Activated B cell treated with CpG ODN at 0.5 μM for 24 hours (primary cell): ENCODE measurements at places on chromosomes 11 and 22.

GRCh38 chr22:44711690-44712555, 9.9 kb downstream of the PRR5 start:
- no peak for DNase-seq

DNA sequence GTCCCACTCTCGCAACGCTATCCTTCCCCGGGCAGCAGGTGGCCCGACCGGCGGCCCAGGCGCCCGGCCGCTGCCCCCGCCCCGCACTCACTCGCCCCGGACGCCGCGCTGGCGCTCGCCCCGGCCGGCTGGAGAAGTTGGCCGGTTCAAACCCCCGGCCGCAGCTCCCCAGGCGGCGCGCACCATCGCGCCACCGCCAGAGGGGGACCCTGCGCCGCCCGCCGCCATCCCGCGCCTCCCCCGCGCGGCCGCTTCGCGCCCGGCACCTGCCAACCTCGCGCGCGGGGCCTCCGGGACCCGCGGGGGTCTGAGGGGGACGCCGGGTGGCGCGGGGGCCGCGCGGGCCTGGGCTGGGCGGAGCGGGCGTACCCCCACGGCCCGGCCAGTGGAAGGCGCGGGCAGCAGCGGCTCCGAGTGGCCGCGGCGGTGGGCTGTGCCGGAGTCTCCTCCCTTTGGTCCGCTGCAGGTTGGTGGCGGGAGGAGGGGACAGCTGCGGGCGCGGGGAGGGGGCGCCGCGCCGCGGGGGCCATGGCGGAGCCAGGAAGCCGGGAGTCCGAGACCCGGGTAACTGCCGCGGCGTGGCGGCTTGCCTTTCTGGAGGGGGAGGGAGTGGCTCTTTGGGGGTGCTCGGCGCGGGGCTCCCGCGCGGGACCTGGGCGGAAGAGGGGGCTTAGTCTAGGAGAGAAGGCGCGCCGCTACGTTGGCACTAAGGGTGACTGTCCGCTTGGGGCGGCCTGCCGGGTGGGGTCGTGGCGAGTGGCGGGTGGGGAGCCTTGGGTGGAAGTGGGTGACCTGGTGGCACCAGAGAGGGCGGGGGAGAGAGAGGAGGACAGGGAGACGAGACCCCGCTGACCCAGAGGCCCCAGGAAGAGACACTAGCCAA, at the start of the genes MPST and TST:
Gene MPST (plus strand): TSS at position 434 of the 883 bp plus-strand sequence. CDS start 95 bp downstream, at position 529.
Gene TST (minus strand): TSS at position 139 of the 883 bp plus-strand sequence. CDS start 715 bp downstream, outside the sequence.
- peak; percentile 64 for DNase-seq

DNA sequence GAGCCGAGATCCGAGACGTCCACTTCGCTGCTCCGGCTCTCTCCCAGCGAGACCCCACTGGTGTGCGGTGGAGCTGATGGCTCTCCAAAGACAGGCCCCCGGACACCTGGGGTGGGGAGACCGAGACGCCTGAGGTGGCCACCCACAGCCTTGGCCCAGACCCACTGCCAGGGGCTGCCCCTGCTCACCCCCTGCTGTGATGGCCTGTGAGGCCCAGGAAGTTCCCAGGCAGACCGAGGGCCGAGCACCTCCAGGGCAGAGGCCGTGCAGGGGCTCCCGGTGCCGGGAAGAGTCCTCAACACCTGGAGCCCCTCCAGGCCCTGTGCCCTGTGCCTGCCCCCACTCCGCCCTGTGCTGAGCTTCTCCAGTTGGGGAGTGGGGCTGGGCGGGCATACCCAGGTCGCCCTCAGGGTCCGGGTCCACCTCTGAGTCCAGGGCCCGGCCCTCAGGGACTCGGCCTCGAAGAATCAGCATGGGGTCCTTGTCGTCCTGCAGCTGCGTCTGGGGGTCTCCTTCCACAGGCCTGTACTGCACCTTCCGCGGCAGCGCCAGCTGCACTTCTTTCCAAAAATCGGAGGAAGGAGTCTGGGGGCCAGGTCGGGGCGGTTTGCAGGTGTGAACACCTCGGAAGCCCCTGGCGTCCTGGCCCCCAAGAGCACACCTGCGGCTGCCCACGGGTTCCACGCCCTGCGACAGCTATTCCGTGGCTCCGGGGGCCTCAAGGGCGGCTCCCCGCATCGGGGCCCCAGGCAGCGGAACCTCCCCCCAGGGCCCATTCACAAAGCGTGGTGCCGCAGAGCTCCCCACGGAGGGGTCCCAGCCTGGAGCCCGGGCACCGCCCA, 8.6 kb downstream of the SIGIRR start:
- no peak for DNase-seq

- no peak for DNase-seq
These were observed 94.0 kb upstream of the B3GAT1 start for GRCh38 chr11:134506046-134506445.

GRCh38 chr11:82523141-82523540, 210.5 kb downstream of the FAM181B start:
- no peak for DNase-seq

DNA sequence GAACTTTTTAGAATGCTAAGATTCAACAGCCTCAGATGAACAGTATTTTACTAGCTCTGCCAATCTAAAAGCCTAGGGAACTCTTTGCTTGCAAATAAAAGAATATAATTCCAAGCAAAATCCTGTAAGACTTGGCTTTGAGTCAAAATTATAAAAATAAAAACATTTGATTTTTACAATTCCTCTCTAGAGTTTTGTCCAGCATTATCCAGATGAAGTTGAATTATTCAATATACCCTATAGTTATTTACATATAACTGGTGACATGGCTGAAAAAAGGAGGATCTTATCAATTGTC, 378.3 kb downstream of the ETS1 start:
- no peak for DNase-seq

- DNase-seq = no peak
These were observed 550.7 kb downstream of the ETS1 start for GRCh38 chr11:128036556-128037093.

DNA sequence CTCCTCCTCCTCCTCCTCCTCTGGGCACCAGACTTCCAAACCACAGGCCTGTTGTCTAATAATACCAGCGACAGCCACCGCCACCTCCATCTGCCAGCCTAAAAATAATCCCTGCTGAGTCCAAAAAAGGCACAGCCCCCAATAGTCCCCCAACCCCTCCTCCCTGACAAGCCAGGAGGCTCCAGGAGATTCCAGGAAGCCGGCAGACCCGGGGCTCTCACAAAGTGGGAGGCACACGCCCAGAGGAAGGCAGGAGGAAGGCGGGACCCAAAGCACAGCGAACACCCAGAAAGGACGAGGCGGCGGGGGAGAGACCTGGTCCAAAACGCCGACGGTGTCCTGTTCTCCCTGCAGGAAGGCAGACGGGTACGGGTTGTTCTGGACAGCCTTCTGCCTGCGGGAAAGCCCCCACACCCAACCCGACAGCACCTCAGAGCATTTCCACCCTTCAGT, 5.9 kb downstream of the IGSF9B start:
- DNase-seq = no peak

GRCh38 chr11:27295928-27296327, 67.1 kb downstream of the CCDC34 start:
- no peak for DNase-seq

- DNase-seq = no peak
These were observed 98.0 kb downstream of the KIF18A start for GRCh38 chr11:28009996-28010395.

DNA sequence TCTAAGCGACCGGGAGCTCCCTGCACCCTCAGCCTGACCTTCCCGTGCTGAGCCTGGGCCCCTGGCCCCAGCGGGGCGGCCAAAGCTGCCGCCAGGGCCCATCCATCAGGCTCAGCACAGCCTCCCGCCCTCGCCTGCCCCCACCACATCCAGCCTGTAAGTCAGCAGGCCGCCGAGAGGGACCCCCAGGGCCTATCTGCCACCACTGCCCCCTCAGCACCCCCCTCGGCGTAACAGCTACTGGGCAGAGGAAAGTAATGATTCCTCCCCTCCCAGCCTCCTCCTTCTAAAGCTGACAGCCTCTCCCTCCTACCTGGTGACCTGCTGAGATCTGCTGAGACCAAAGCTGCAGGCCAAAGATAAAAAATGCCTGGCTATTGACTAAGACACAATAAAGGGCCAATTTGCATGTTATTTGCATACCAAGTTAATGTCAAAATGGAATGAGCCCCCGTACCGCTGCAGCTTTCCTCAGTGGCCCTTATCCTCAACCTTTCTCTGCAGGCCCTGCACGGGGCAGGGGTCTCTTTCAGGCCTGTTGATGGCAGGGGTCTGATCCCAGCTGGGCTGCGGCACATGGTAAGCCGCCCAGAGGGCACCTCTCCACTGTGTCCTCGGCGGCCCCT, 51.6 kb downstream of the RPUSD4 start:
- DNase-seq = no peak

GRCh38 chr11:115450519-115450918, 53.7 kb downstream of the CADM1 start:
- DNase-seq = no peak

- no peak for DNase-seq
These were observed 105.1 kb downstream of the FEZ1 start for GRCh38 chr11:125390946-125391345.

DNA sequence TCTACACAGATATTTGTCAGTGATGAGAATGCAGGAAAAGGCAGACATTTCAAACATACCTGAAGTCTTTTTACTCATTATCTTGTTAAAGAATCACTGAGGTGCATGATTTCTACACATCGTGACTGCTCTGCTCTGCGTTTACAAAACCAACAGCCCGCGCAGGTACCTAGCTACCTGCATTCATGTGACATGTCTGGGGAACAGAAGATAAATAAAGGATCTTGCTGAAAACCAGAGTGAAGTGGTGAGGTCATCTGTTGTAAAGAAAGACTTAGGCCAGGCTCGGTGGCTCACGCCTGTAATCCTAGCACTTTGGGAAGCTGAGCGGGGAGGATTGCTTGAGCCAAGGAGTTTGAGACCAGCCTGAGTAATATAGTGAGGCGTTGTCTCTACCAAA, 15.7 kb downstream of the ASPHD2 start:
- DNase-seq = no peak

DNA sequence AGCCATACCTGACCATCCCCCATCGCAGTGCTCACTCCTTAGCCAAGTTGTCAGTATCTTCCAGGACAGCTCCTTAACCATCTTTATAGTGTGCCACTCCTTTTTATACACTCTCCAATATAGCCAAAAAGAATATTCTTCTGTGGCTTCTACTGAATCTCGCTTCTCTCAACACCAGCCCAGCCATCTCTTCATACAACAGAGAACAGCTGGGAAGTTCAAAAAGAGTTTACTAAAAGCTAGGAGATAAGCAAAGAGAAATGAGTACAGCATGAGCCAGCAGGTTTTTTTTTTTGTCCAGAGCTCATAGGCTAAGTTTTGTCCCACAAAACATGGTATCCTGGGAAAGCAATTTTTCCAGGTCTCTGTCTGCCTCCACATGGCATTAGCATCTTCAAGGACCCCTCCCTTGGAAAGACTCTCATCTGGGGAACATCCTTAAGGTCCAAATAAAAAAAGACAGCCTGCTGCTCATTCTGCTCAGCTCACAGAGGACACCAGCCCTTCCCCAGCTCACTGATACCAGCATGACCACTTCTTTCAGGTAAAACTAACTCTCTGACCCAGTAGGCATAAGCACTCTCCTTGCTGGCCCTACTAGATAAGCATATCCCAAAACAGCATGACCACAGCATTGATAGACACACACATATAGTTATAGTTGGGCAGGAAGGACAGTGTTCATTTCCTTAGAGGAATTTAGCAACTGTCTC, 48.8 kb upstream of the YWHAH start:
- DNase-seq = no peak

- DNase-seq = no peak
These were observed 10.3 kb upstream of the THOC5 start for GRCh38 chr22:29563652-29564460.

GRCh38 chr22:49499433-49500075, 328.1 kb downstream of the BRD1 start:
- DNase-seq = no peak

- no peak for DNase-seq
These were observed 181.4 kb downstream of the ETS1 start for GRCh38 chr11:128405714-128406662.

- no peak for DNase-seq
These were observed 152.9 kb upstream of the GRIA4 start for GRCh38 chr11:105456950-105457349.

DNA sequence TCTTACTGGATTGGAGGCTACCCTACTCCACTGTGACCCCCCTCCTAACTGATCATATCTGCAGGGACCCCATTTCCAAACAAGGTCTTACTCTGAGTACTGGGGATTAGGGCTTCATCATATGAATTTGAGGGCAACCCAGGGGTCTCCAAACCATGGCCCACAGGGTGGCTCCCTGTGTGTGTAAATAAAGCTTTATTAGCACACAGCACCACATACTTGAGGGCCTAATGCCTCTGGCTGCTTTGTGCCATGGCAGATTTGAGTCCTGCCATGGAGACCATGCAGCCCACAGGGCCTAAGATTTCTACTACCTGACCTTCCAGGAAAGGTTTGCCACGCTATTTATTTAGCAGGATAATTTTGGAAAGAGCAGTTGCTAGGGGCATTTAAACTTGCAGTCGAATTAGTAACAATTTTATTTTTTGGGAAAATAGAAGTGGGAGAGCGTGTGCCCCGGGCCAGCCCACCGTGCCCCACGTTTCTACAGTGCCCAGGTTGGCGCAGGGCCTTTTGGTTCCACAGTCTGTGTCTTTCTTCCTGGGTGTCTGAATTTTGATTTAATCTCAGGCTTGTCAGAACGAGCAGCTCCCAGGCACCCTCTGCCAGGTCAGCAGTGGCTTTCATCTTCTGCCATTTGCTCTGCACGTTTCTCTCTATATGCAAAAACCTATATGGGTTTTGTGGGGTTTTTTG, 92.3 kb downstream of the KCNQ1 start:
- DNase-seq = no peak

- DNase-seq = no peak
These were observed 15.3 kb downstream of the NPAT start for GRCh38 chr11:108206969-108207682.

GRCh38 chr11:128458321-128458720, 129.0 kb downstream of the ETS1 start:
- no peak for DNase-seq

DNA sequence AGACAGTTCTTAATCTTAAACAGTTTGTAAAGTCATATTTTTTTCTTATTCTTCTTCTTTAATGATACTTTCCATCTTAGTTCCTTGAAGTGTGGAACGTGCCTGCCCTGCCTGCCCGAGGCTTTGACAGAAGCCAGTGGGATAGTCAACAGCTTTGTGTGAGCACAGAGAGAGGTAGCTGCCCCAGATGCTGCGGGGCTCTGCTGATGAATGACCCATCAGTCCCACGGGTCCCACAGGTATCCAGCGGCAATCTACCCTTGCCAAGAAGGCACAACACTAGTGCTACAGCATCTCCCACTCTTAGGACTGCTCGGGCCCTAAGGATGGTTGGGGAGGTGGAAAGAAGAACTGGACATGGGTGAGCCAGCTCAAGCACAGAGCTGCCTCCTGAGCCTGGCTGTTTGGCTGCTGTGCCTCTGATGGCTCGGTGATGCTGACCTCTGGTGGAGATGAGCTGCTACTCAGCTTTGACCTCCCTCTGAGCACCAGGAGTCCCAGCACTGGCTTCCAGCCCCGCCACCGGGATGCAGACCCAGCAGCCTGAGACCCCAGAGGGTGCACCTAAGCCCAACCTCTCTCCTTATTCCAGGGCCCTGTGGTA, 11.8 kb upstream of the APLNR start:
- DNase-seq = no peak

GRCh38 chr11:19378814-19379213, 138.1 kb upstream of the E2F8 start:
- no peak for DNase-seq

- DNase-seq = no peak
These were observed 136.4 kb downstream of the SLC17A6 start for GRCh38 chr11:22474616-22475015.

GRCh38 chr11:56103210-56103737, at the start of gene OR8H2:
Gene OR8H2 (plus strand): TSS chr11:56103687. CDS start chr11:56105043, 1,356 bp downstream.
- DNase-seq = no peak
